SK-N-SH treated with all-trans-retinoic acid at 6 μM for 48 hours (cell line): ENCODE measurements at places on chromosomes 5 and 9.
A peak's percentile ranks its signal among the peaks of the same experiment; 100 is the strongest.

- no peak for ATAC-seq
Observed at GRCh38 chr5:139675213-139675612, 27.1 kb downstream of the CXXC5 start.

DNA sequence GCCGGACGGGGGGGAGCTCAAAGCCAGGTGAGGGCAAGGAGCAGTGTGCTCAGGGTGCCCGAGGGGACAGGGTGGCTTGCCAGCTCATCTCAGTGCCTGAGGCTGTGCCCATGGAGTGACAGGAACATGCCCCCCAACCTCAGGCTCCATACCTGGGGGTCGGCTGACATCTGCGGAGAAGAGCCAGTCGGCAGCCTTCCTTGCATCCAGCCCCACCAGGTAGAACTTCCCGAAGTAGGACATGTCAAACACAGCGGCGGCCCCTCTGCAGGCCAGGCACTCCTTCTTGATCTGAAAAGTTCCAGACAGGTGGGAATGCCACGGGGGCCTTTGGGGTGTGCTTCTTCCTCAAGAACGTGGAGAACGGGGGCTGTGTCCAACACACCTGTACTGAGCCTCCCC, 42.1 kb downstream of the SARDH start:
- no peak for ATAC-seq

GRCh38 chr5:38207343-38207742, 51.0 kb upstream of the EGFLAM start:
- no peak for ATAC-seq

- no peak for ATAC-seq
Observed at GRCh38 chr5:171764265-171764664, 21.4 kb upstream of the SMIM23 start.

DNA sequence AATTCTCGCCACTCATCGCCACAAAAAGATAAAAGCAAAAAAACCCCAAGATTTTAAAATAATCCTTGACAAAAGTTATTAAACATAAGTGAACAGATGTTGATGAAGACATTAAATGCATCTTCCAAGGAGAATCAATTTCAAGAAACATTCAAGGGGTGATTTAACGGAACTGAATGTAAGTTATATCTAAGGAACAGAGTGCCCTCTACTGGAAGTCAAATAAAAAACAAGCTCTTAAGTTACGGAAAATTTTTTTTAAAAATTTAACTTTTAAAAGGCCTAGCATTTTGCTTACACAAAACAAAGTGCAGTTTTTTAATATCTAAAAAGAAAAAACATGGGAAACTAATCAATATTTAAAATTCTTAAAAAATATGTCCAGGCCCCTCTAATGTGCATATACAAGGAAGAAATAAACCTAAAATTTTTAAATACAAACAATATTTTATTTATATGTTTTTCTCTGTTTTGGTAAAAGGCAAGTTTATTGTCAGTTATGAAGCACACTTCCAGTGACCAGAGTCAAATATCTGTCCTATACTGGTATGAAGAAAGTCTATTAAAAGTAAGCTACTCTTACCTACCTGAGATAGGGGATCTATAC, 28.0 kb downstream of the TEX10 start:
- 0 out of 3 replicates have a peak, but pooled peaks have one; percentile 24 for ATAC-seq

DNA sequence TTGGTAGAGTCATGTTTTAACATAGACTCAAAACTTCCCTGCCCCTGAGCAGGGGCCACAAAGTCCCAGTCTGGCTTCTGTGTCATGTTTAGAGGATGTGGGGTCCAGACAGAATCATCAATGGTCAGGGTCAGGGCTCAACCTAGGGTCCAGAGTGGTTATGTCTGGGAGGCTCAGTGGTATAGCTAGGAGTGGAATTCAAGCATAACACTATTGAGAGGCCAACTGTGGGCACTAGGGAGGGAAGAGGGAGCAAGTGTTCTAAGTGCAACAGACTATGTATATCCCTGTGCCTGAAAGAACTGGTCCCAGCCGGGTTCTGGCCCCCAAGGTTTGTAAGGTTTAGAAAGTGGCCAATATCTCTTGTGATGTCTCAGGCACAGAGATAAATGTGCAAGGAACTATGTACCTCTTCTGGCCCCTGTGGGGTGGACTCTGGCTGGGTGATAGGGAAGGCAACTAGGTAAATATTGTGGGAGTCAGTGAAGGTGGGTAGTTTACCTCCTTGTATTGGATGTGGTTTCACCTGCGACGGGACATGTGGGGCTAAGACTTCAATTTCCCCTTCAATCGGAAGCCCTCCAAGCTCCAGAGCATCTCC, 14.0 kb downstream of the MYORG start:
- ATAC-seq: no peak

GRCh38 chr9:37917801-37918664, 14.1 kb upstream of the SLC25A51 start:
- ATAC-seq: no peak

- ATAC-seq: peak; percentile 94
Observed at GRCh38 chr5:76402886-76403765, at the start of gene IQGAP2. Gene IQGAP2, plus strand, starts transcription at chr5:76403285. Its CDS starts 261 bp downstream, at chr5:76403546.

DNA sequence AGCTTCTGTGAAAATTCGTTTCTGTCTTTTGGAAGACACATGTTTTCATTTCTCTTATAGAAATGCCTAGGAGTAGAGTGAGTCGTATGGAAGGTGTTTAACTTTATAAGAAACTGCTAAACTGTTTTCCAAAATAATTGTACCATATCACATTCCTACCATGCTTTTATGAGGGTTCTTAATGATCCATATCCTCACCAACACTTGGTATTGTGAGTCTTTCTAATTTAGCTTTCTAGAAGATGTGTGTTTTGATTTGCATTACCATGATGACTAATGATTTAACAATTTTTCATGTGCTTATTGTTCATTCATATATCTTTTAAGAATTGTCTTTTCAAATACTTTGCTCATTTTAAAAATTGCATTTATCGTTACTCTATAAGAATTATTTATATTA, 223.6 kb downstream of the COMMD10 start:
- ATAC-seq: no peak

DNA sequence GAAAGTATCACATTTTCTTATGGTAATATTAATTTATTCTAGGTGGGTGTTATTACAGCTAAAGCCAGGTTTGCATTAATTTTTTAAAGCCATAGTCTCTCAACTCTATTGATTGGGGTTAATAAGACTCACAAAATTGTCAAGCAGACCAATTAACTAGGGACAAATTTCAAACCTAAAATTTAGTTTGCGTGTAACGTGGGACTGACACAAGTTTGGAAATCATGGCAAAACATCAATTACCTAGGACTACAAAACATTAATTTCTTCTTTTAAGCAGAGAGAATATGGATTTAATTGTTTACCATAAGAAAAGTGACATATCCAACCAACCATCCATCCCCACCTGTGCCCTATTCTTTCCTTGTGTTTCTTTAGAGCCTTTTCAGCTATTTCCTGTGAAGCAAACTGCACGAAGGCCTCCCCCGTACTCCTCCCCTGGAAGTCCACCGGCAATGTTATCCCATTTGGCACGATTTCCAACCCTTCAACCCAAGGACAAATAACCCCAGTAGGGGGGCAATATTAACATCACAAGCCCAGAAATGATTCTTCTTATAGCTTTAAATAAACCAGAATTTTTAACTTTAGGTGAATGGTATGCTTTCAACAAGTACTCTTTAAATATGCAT, 4.4 kb downstream of the HNRNPH1 start:
- no peak for ATAC-seq

DNA sequence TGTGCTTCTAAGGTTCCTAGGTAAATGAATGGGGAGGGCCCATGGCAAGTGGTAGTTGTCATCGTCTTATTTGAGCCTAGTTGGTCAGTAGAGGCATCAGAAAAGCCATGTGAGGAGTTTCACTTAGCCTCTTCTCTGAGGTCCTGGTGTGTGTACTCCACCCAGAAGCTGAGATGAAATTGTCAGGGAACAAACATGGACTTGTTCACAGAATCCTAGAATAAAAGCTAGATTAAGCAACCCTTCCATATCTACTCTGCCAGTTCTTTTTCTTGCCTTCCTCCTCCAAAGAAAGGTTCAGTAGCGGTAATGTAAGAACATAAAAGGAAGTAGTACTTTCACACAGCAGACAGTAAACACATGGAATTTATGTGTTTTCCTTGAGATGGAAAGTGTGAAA, 70.4 kb downstream of the ARHGAP26 start:
- no peak for ATAC-seq
